Suppressor macrophage (primary cell): ENCODE measurements at places on chromosomes 7 and 10.
A peak's percentile ranks its signal among the peaks of the same experiment; 100 is the strongest.

GRCh38 chr10:102112210-102112817, 7.9 kb downstream of the LDB1 start:
- DNase-seq: no peak

DNA sequence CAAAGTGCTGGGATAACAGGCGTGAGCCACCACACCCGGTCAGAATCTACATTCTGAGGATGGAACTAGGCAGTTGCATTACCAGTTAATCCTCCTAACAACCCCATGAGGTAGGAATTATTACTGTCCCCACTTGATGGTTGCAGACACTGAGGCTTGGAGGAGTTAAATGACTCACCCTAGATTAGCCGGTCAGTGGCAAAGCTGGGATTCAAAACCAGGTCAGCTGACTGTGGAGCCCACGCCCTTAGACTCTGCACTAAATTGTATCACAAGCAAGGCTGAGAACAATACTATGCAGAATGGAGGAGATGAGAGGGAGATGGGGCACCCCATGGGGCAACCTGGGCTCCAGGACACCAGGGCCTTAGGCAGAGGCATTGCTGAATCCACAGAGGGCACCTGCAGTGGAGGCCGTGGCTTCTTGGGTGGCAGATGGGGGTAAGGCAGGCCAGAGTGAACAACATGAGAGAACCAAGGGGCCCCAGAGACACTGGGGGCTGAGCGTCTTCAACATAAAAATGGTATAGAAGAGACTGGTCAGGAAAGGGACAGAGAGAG, 723.4 kb downstream of the PARD3 start:
- no peak for DNase-seq

GRCh38 chr10:63214571-63214970, 81.4 kb downstream of the NRBF2 start:
- DNase-seq: peak; percentile 51

DNA sequence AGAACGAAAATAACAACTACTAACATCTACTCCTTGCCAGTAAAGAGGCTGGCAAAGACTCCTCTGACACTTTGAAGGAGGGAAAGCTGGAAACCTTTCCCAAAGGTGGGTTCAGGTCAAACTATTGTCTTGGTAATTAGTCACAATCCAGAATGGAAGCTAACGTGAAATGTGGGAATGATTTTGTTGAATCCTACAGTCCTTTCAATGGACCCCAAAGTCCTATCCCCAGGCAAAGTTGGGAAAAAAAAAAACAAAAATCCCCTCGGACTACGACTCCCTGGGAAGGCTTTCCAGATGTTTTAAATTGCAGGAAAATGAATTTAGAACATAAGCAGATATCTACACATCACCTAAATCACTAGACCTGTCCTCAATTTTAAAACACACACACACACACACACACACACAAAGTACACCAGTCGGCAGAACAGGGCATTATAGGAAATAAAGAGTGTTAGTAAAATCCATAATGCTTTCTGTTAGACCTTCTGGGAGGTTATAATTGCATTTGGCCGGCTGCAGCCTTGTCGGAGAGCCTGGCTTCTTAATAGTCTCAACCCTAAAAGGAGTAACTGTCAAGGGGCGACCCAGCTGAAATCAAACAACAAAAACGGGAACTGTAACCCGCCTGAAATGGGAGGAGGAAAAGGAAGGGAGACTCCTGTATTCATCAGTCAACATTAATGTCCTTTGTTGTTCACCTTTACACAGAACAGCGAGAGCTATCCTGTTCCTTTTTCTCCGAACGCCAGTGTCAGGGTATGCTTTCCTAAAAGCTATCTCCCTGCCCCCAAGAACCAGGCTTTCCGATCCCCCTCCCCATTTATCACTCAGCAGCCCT, 1.5 kb downstream of the DOCK4 start:
- DNase-seq: peak; percentile 75

DNA sequence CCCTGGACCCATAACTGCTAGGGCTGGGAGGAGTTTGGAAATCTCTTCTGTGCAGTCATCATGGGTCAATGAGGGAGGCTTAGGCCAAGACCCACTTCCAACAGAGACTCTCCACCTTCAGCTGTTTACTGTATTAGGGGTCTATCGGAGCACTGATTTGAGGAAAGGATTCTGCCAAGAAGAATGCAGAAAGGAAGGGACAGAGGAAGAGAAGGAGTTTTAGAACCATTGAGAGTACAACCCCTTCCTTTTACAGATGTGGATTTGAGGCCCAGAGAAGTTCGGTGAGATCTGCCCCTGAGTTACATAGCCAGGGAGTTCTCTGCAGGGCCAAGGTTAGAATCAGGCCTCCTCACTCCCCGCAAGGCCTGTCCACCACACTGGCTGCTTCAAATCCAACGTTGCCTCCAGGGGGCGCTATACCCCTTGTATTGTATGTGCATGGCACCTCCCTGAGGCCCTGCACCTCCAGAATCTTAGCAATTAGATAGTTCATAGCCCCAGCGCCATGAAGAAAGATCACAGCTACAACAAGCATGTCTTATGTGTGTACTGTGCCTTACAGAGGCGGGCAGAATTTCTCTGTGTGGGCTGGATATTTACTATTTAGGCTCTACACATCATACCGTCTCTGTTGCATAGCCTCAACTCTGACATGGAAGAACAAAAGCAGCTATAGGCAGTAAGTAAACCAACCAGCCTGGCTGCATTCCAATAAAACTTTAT, 246.8 kb downstream of the SKIDA1 start:
- DNase-seq: peak; percentile 95

DNA sequence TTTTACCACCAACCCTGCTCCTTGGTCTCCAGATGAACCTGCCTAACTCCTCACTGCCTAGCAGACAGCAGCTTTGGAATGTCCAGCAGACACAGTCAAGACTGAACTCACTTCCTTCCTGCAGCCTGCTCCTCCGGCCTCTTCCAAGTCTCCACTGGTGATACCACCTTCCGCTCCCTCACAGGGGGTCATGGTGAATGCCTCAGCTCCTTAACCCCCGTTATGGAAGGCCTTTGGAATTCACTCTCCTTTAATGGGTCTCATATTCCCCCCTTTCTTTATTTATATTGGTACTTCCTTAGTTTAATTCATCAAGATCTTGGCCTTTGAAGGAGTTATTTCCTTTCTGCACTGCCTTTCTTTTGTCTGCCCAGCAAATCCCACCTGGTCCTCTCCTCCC, 44.9 kb upstream of the ZNF32 start:
- DNase-seq: no peak

GRCh38 chr7:18413447-18413846, 82.1 kb upstream of the HDAC9 start:
- no peak for DNase-seq

DNA sequence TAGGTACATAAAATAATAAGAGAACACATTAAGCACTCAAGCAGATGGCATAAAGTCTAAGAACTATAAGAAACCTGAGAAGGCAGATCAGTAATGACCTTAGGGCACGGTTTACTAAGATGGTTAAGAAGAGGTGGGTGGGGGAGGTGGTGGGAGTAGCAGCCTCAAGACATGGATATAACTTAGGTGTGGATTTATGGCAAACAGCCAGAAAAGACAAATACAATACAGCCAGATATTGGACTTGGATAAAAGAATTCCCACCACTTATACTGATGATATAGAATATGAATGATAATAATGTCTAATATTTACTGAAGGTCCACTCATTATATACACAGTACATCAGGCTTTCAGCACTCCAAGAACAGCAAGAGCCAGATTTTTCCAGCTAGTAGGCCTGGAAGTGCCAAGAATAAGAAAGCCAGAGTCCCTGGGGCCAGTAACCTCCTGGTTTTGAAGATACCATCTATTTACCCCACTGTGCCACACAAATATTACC, 11.9 kb downstream of the DPY19L1 start:
- DNase-seq: no peak
